ENCODE measurements at places on chromosomes 2 and 18. TPM values are rescaled to one million over a fixed set of nuclear protein-coding genes. Genes with fewer than 3 reads are reported as not detected.

DNA sequence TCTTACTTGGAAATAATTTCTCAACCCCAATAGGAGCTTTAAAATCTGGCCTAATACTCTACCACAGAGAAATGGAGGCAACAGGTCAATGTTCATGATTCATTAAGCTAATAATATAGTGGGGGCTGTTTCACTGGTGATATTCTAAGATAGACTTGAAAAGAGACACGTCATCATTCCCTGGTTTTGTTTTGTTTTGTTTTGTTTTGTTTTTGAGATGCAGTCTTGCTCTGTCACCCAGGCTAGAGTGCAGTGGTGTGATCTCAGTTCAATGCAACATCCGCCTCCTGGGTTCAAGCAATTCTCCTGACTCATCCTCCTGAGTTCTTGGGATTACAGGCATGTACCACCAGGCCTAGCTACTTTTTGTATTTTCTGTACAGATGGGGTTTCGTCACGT, 37.5 kb upstream of the SOS1 start:
- no peak for DNase-seq
- H3K27ac ChIP-seq: no peak overlapping the region
- no peak overlapping the region for H3K4me3 ChIP-seq
- no peaks in the 10 kb centered on the region for H3K4me1 ChIP-seq

DNA sequence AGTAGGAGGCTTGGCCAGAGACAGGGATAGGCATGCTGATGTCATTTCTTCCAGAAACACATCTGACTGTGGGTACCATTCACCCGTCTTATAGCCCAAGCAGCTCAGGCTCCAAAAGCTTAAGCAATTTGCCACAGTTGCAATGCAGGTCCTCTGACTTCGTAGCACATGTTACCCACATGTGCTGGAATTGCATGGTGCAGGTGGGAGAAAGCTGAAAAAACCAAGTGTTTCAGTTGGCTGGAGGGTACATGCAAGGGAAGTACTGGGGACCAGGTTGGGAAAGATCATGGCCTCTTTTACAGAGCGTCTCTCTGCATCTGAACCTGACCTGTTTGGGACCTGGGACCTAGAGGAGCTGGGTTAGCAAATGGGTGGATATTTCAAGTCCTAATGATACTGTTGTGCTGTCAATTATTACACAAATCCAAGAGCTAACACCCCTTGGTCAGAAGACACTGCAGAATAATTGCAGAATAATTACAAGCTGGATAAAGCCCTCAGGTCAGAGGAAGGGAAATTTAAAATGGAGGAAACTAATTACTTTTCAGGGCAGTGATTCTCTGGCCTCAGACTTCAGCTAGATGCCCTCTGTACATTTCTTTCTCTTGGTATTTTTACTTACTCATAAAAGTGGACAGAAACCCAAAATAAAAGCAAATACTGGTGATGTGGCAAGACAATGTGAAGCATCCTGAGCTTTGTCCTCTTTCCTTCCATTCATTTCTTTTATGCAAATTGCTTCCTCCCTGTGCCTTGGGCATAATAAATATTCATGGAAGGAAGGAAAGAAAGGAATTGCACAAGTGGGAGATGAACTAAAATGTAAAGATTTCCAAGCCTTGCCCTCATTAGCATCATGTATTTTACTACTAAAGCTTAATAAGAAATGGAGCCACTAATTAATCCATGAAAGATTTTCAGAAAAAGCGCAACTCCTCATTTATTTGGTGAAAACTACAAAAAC, 45.6 kb upstream of the TTC39C start:
- no peaks in the 10 kb centered on the region for H3K36me3 ChIP-seq
- H3K4me3 ChIP-seq: no peak overlapping the region
- H3K27ac ChIP-seq: no peak overlapping the region

PTPN4 gene
- 37.4 TPM for total RNA-seq

DNA sequence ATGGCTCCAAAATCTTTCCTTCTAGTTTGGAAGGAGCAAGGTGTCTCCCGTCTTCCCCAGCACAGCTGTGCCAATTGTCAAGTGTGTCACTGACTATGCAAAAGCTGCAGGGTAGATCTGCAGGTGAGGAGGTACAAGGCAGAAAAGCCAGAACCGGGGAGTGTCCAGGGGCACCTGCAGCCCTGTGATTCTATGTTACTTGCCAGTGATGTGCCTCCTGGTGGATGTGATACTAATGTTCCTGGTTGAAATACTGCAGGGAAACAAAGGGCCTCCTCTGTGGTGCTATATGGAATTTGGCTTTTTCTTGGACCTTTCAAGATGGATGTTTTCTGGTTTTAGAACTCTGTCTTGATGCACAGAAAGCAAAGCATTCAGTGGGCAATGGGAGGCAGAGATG, 80.3 kb downstream of the ST6GAL2 start:
- DNase-seq: no peak
- no peak overlapping the region for H3K4me3 ChIP-seq
- no peak overlapping the region for H3K27ac ChIP-seq
- no peaks in the 10 kb centered on the region for H3K27me3 ChIP-seq

DNA sequence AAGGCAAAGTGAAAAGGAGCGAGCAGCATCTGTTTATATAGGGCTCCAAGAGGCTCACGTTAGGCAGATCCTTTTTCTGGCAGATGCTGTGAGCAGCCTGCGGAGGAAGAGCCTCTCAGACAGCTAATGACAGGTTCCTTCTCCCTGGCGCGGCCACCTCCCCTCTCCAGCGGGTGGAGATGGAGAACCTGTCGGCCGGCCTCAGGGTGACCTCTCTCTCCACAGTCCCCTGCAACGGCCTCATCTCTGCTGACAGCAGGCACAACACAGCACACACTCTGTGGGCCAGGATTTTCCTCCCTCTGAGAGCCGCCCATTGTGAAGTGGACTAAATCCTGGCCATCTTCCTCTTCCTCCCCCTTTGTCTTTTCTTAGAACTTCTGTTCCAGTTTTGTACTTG, 119.8 kb downstream of the PRKCE start:
- H3K4me1 ChIP-seq: peaks cover 49% of the 10 kb centered on the region
- H3K4me3 ChIP-seq: peak overlapping the region; percentile 69
- DNase-seq: no peak
- peak overlapping the region; percentile 36 for H3K27ac ChIP-seq
- no peaks in the 10 kb centered on the region for H3K36me3 ChIP-seq
- peaks cover 9% of the 10 kb centered on the region for H3K27me3 ChIP-seq

DNA sequence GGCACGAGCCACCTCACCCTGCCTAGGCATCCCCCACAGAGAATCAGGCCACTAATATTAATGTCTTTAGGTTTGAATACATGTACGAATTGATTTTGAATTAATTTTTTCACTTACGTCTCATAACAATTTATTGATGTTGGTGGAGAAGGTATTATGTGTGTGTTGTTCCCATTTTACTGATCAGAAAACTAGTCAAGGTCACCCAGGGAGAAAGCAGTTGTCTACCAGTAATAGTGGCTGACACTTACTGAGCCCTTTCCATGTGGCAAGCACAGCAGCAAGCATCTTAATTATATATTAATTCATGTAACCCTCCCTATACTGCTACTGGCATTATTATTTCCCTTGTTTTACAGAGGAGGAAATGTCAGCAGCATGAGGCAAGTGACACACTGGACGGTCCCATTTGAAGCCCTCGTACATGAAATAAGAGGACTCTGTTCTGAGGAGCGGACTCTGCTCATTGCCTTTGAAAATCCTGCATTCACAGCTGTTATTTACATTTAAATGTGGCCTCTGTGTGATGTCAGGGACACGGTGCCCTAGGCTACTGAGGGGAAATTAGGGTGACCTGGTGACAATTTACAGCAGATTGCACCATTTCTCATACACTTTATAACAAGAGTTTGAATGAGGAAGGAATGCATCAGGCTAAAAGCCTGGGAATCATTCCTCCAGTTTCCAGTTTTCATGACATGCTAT, 30.9 kb upstream of the KCNE4 start:
- no peaks in the 10 kb centered on the region for H3K4me1 ChIP-seq
- H3K27ac ChIP-seq: no peak overlapping the region
- H3K36me3 ChIP-seq: no peaks in the 10 kb centered on the region
- DNase-seq: no peak

DNA sequence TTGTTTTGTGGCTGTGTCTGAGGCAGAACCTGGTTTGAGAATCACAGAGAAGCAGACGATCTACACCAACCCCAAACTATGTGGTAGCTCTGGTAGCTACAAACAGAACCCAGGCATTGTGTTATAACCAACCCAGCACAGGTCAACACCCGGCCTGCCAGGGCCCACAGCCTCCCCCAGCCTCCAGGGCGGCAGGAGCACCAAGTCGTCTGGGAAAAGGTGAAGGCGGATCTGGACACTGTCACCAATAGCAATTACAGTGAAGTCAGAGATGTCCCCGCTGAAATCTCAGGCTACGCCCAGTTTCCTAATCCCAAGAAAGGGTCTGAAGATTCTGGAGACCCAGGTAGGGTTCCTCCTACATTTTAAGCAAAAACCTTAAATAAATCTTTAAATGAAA, 3.6 kb downstream of the HJURP start:
- H3K4me3 ChIP-seq: no peak overlapping the region
- no peak overlapping the region for H3K27ac ChIP-seq
- DNase-seq: no peak
- no peaks in the 10 kb centered on the region for H3K27me3 ChIP-seq

MAP3K19 gene
- 1.1 TPM for total RNA-seq

GRCh38 chr2:30721241-30721640, 86.0 kb downstream of the CAPN13 start:
- H3K36me3 ChIP-seq: no peaks in the 10 kb centered on the region
- H3K4me1 ChIP-seq: no peaks in the 10 kb centered on the region
- no peak overlapping the region for H3K4me3 ChIP-seq
- peak; percentile 45 for DNase-seq
- H3K27ac ChIP-seq: no peak overlapping the region

DNA sequence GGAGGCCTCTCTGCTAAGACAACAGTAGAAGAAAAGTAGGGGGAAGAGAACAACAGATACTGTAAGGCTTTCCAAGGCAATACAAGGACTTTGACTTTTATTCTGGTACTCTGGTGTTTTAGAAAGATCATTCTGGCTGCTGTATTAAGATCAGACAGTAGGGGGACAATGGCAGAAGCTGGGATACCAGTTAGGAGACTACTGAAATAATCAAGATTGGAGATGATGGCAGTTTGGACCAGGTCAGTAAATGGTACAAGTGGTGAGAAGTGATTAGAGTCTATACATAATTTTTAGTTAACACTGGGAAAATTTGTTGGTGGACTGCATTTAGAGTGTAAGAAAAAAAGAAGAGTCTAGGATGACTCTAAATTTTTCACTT, 139.7 kb downstream of the ROCK1 start:
- no peak overlapping the region for H3K27ac ChIP-seq
- no peak for DNase-seq
- no peak overlapping the region for H3K4me3 ChIP-seq
- H3K4me1 ChIP-seq: no peaks in the 10 kb centered on the region
- H3K36me3 ChIP-seq: peaks cover 34% of the 10 kb centered on the region
- H3K27me3 ChIP-seq: no peaks in the 10 kb centered on the region

GRCh38 chr18:48022531-48023329, 92.3 kb upstream of the SMAD2 start:
- no peaks in the 10 kb centered on the region for H3K36me3 ChIP-seq
- no peak for DNase-seq
- peaks cover 20% of the 10 kb centered on the region for H3K27me3 ChIP-seq
- peak overlapping the region; percentile 64 for H3K27ac ChIP-seq
- H3K4me3 ChIP-seq: no peak overlapping the region

- H3K4me3 ChIP-seq: no peak overlapping the region
- peaks cover 22% of the 10 kb centered on the region for H3K4me1 ChIP-seq
- peaks cover 18% of the 10 kb centered on the region for H3K27me3 ChIP-seq
- H3K27ac ChIP-seq: no peak overlapping the region
- peak; percentile 60 for DNase-seq
- H3K36me3 ChIP-seq: peaks cover 3% of the 10 kb centered on the region
Observed at GRCh38 chr2:3041841-3042600, 335.6 kb downstream of the EIPR1 start.

DNA sequence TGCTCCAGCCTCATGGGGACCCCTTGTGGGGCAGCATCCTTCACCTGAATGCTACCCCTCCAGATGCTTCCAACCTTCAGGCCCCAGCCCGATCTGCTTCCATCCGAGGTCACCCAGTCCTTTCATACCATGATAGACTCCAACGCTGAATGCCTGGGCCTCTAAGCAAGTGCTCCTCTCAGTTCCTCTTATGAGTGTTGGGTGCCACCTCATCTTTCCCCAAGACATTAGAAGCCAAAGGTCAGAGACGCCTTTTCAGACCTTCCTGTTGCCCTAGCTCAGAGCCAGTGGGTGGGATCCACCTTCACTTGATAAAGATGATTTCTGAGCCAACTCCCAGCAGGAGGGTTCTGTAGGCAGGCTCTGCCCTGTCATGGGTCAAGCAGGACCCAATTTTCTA, 174.5 kb upstream of the MGAT5 start:
- H3K36me3 ChIP-seq: no peaks in the 10 kb centered on the region
- H3K4me3 ChIP-seq: no peak overlapping the region
- DNase-seq: no peak
- peaks cover 10% of the 10 kb centered on the region for H3K27me3 ChIP-seq
- no peak overlapping the region for H3K27ac ChIP-seq
- peaks cover 5% of the 10 kb centered on the region for H3K4me1 ChIP-seq

GRCh38 chr2:46697830-46698323, 217.7 kb downstream of the MCFD2 start:
- peaks cover 19% of the 10 kb centered on the region for H3K4me1 ChIP-seq
- no peaks in the 10 kb centered on the region for H3K27me3 ChIP-seq
- peak overlapping the region; percentile 97 for H3K4me3 ChIP-seq
- no peaks in the 10 kb centered on the region for H3K36me3 ChIP-seq
- peak overlapping the region; percentile 96 for H3K27ac ChIP-seq

DNA sequence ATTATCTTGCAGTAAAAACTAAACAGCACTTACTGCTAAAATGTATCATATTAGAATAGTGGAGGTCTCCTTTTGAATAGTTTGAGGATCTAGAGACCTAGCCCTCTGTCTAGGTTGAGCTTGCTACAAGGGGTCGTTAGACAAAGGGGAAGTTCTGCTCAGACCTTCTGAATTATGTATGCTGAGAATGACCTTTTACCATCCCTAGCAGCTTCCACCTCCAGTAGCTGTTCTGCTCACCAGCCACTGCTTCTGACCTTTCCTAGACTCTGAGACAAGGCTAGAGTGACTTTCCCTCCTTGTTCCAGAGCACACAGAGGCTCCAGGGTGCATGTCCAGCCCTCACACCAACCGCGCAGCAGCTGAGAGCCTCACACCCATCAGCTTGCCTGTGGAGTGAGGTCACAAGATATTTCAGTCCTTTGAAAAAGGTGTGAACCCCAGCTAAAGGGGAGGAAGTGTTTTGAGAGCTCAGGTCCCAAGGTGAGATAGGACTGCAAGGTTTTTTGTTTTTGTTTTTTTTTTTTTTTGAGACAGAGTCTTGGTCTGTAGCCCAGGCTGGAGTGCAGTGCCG, 289.3 kb upstream of the TNP1 start:
- no peaks in the 10 kb centered on the region for H3K36me3 ChIP-seq
- no peak overlapping the region for H3K27ac ChIP-seq
- peaks cover 7% of the 10 kb centered on the region for H3K4me1 ChIP-seq
- H3K27me3 ChIP-seq: no peaks in the 10 kb centered on the region

BCL2 gene
- total RNA-seq: 21.9 TPM

- H3K4me3 ChIP-seq: peak within 1 kb of the TSS; percentile 84
- no peaks in the 10 kb centered on the region for H3K27me3 ChIP-seq
- no peaks in the 10 kb centered on the region for H3K36me3 ChIP-seq
- H3K27ac ChIP-seq: no peak within 1 kb of the TSS
- no peak for DNase-seq
Observed at GRCh38 chr2:25341753-25342371, at the start of gene DNMT3A. Gene DNMT3A (minus strand): TSS chr2:25341925. CDS start chr2:25313984, 27,941 bp downstream.

All from type B pancreatic cell (in vitro differentiated cells).